Fibroblast of villous mesenchyme (primary cell): ENCODE measurements at places on chromosomes 11 and 22. TPM values are rescaled to one million over a fixed set of nuclear protein-coding genes. Genes with fewer than 3 reads are reported as not detected.

ACRV1 gene
- total RNA-seq = not detected in 2 replicates

ENTHD1 gene
- not detected in 2 replicates for total RNA-seq

OR10G4 gene
- total RNA-seq = not detected in 2 replicates

DNA sequence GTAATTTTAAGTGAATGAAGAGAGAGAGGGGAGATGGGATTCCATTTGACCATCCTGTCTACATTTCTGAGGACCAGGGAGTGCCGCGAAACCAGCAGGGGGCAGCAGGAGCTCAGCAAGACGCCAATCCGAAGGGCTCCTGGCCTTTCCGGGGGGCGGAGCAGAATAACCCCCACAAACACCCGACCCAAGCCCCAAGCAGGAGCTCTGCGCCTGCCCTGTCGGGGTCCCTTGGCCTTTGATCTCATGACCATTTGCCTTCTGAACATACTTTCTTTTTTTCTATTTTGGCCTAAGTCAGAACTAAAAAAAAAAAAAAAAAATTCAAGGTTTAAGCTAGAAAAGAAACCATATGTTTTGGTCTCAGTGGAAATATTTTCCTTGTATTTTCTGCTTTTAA lies 21.9 kb upstream of the SCN2B start:
- DNase-seq = peak; percentile 51

SPI1 gene
- not detected in 2 replicates for total RNA-seq

GRCh38 chr11:35082321-35083180 lies 56.4 kb upstream of the CD44 start:
- DNase-seq = peak; percentile 72

PDGFB gene
- total RNA-seq = 7.7 and 11.7 TPM in 2 replicates

GRCh38 chr22:23008896-23009295 lies 61.4 kb upstream of the GNAZ start:
- DNase-seq = no peak

STX5 gene
- 35.1 and 47.5 TPM in 2 replicates for total RNA-seq
